Stimulated activated CD4-positive, alpha-beta T cell treated with anti-CD3 and anti-CD28 coated beads, Interleukin-2, amount 100 ng/mL, for 24 hours (primary cell): ENCODE measurements at places on chromosomes 6 and 20.

GRCh38 chr6:89133981-89134380 is 11.9 kb upstream of the PM20D2 start:
- no peak for DNase-seq

DNA sequence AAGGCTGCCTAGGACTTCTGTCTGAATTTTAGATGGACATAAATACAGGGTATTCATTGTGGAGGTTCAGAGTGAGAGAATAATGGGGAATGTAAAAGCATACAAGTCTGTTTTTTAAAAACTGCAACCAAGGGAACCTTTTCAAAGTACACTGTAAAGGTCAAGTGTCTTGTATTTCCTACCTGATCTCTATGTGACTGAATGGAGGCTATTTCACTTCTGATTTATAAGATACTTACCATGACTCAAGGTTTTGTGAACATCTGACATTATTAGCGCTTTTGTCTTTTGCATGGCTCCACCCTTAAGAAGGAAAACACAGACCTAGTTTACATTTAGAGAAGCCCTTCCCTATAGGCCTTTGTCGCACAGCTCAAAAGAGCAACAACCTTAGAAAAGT is 126.5 kb downstream of the ZFAND3 start:
- DNase-seq = no peak

DNA sequence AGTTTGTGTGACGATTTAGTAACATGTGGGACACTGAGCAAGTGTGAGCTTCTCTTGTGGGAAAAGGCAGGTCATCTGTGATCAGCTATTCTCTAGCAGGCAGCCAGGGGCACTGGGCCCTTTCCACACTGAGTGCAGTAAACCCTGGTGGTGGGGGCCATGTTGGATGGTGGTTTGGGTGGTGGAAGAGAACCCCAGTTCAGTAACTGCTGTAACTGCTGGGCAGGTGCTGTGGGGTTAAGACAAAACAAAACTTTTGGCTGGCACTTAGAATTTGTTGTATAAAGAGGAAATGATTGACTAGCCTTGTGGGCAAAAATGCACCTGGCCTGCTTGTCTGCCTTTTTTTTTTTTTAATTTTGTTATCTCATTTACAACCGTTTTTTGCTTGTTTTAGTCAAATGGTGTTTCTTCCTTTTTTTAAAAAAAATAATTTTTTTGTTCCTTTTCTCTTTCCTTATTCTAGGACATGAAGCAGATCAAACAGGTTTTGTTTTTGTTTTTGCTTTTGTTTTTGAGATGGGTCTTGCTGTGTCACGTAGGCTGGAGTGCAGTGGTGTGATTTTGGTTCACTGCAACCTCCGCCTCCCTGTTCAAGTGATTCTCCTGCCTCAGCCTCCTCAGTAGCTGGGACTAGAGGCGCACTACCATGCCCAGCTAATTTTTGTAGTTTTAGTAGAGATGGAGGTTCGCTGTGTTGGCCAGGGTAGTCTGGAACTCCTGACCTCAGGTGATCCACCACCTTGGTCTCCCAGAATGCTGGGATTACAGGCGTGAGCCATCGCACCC is 59.8 kb downstream of the IGF2R start:
- DNase-seq = no peak

DNA sequence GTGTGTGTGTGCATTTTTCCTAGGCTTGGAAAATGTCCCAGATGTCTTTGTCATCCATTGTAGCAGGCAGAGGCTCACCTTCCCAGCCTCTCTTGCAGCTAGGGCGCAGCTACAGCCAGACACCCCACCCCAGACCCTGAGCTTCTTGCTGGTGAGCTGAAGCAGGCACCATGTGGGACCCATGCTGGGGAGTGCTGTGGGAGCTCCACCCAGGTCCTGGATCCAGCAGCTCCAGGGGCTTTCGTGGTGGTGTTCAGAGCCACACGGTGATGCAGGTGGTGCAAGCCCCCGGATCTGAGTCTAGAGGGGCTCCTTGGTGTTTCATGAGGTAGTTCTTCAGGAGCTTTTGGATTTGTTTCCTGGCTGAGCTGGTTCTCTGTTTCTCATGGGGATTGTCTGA is 56.0 kb upstream of the ZFP64 start:
- DNase-seq = no peak

- DNase-seq = no peak
These were observed 84.1 kb downstream of the GINS1 start for GRCh38 chr20:25491446-25492038.

DNA sequence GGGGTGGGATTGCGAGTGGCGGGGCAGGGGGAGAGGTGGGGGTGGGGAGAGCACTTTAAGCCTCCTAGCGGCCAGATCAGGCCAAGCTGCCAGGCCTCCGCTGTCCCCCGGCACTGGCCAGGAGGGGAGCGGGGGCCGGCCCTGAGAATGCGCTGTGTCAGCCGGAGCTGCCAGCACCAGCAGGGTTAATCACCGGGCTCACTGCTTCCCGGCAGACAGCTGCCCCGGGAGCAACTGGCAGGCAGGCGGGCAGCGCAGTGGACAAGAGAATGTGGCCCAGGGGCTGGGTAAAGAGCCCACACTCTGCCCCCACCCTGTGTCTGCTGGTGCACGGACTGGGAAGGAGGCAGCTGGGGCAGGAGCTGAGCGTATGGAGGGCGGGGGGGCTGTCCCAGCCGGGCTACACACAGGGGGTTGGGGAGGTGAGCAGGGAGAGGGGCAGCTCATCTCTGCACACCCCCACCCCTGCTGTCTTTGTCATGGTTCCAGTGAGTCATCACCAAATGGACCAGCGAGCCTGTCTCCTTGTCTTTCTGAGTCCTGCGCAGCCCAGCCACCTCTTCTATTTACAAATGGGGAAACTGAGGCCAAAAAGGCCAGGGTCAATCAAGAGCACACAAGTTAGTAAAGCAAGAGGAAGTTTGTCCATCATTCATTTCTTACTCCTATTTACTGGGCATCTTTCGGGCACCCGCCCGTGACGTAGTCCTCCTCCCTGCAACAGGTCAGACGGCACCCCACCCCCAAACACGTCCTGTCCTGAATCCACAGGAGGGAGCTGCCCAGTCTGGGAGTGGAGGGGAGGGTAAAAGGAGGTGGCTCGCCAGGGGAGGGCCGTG is 2.1 kb upstream of the LAMA5 start:
- no peak for DNase-seq

DNA sequence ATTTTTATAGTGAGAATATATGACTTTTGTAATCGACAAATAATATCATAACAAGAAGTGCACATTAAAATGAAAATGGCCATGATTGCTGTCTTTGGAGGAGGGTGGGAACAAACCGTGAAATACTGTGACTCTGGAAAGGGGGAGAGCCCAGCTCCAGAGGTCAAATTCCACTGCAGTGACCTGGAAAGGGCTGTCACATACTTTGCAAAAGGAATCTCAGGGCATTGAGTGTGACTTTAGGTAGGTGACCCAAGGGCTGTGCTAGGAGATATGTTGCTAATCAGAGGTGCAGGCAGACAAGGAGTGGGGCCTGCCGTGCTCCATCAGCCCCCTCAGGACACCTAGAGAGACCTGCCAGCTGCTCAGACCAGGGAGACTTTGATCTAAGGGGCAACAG is 28.1 kb upstream of the BMP7 start:
- no peak for DNase-seq

DNA sequence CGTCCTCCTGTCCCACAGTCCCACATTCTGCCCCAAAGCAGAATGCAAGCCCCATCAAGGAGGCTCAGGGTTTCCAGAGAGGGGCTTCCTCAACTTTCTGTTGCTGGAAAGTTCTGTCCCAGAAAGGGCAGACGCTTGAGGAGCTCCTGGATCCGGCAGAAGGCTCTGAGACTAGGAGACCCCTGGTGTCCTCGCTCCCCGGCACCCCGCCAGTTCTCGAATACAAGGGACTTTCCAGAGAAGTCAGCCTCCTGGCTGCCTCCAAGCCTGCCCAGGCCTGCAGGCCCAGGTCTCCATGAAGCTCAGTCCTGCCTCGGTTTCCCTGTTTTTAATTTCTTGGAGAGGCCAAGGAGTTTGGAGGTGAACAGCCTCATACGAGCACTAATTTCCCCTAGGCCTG is 150.4 kb downstream of the CEBPB start:
- DNase-seq = no peak

DNA sequence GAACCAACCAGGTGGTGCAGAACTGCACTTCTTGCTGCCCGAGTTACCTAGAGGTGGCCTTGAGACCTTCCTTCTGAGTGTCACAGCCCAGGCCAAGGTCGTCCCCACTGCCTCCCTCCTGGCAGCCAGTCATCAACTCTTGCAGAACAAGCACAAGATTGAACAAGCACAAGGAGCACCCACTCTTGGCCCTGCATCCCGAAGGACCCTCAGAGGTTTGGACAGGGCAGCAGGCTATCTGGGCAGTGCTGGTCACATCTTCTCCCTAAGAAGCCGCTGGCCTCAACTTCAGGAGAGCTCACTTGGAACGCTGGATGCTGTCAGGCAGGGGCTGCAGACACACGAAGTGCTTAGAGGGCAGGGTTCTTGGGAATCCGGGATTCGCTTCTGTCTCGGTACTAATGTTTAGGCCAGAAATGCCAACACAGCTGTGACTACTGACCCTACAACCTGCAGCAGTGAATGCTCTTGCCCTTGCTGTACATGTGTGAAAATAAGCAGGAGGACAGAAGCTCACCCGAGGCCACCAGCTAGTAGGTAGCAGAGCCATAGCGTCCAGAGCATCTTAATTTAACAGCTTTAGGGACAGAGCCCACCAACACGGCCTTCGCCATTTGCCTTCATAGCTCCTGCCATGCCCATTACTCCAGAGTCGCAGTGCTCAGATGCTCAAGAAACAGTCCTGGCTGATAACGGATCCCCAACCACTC is 4.0 kb upstream of the ACSS1 start:
- no peak for DNase-seq

GRCh38 chr6:40541556-40542174 is 45.5 kb downstream of the LRFN2 start:
- no peak for DNase-seq

DNA sequence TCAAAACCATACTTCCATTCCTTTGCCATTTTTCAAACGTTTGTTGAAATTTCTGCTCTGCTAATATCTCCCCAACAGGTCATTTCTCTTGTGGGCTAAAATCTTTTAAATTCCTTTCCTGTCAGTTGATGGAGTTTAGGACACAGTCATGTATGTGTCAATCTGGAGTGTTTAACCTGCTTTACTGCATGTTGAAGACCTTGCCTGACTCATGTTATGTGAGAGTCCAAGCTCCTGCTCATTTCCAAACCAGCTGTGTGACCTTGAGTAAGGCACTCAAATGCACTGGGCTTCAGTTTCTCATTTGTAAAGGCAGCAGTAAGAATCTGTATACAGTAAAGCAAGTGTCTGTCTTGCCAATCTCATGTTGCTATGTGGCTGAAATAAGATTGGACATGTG is 171.9 kb upstream of the SPACA1 start:
- DNase-seq = no peak

- no peak for DNase-seq
These were observed 107.8 kb downstream of the DHX35 start for GRCh38 chr20:39069976-39070375.

GRCh38 chr6:153084393-153084792 is 46.7 kb downstream of the RGS17 start:
- DNase-seq = no peak

GRCh38 chr20:64111841-64112641 is 4.7 kb upstream of the NPBWR2 start:
- peak; percentile 14 for DNase-seq

DNA sequence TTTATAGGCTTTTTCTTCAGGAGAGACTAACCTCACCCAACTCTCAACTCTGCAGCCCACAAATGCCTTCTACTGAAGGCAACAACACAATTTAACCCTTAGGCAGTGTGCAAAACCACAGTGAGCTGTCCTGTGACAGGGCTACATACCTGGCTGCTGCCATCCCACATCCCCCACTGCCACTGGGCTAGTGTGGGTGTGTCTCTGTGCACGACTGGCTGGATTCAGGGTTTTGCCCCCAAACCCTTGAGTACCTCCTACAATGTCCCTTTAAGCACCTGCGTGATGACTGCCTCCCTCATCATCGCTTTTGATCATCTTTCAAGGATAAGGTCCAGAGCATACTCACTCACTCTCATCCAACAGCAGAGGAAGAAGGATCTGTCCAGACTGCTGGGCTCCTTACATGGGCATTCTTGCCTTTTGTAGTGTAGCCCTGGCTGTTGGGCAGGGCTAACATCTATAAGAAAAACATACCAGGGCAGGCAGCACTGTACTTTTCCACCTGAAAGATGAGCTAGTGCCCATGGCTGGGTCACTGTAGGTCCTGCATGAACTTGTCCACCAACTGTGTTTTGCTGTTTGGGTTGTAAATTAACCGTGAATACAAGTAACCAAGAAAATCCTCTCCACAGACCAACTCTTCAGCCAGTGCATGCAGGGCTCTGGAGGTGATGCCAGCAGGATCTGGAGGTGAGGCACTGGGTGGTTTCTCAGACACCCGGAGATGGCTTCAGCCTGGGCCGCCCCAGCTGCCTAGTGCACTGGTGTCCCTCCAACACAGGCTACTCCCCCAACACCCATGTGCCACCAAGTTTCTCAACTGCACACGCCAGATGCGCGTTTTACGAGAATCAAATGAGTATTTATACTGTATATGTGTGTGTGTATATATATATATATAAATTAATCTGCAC is 45.2 kb downstream of the PLCG1 start:
- DNase-seq = no peak

DNA sequence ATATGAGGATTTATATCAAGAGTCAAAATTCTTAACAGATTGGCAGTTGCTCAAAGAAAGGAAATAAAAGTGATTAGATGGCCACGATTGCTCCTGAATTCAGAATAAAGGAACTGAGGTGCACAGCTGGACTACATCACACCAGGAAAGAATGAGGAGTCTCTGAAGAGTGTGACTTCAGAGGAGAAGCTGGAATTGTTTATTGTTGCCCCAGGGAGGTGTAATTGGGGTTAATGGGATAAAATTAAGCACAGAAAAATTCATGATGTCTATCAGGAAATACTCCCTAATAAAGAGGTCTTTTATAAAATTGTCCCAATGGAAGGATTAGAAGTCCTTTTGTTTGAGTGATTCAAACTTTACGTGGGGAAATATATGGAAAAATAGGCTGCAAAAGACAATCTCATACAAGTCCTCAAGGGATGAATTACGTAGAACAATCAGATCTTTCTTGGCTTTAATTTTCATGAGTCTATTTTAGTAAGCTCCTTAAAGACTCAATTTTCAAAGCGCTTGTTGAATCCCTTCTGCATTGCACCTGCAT is 208.6 kb upstream of the RNF217 start:
- no peak for DNase-seq

- DNase-seq = no peak
These were observed 104.8 kb downstream of the NCOA3 start for GRCh38 chr20:47606414-47606982.

DNA sequence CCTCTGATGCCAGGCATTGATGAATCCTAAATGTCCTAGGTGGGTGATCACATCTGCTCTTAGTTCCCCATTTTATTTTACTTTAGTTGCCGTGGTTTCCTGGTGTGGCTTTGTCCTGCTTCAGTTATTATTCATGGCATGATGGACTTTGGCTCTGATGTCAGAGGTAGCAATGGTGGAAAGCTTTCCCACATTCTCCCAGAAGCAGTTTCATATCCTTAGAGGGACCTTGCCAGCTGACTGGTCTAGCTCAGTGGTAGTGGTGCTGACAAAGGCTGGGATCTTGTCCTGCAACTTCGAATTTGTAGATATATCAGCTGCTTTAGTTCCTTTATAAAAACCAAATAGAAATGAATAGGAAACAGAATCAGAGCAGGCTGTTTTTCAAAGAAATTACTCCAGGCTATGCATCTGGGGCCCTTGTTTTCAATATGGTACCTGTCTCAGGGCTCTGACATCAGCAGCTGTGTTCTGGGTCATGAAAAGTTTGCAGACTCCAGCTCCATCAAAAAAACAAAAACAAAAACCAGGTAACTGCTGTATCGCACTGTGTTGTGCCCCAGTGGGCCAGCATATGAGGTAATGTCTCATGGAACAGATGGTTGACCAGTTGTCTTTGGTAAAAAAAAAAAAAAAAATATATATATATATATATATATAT is 133.7 kb downstream of the PLCB4 start:
- no peak for DNase-seq

GRCh38 chr6:29631860-29632731 is 887 bp downstream of the GABBR1 start:
- DNase-seq = peak; percentile 49
